ENCODE measurements at places on chromosomes 4 and X.
A peak's percentile ranks its signal among the peaks of the same experiment; 100 is the strongest.

DNA sequence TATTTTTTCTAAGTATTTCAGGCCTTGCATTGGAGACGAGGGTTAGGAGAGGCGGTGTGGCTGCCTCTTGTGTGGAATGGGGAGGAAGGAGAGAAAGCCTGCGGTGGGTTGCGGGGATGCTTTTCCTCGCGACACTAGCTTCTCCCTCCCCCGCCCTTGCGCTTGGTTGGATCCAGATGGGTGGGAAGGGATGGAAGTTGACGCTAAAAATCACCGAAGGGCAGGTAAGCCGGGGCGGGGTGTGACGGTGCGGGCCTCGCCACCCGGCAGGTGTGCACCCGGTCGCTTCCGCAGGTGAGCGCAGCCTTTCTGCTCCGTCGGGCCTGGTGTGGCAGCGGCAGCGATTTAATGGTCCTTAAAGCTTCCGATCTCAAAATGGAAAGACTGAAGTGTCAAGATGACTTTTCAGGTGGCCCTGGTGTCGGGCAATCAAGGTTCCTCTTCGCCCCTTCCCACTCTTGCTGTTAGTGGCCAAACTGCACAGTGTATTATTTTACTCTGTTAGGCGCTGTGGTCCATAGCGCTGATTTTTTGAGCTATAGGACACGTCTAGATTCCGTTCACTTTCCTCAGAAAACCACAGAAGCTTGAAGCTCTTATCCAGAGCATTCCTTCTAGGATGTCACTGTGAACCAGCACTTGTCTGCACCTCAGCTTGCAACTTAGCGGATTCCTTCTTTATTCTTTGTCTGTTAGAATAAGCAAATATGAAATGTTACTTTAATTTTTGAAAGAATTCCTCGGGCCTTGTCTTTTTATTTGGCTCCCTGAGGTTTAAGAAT is 765 bp downstream of the ENOPH1 start:
- DNase-seq: peak; percentile 42

DNA sequence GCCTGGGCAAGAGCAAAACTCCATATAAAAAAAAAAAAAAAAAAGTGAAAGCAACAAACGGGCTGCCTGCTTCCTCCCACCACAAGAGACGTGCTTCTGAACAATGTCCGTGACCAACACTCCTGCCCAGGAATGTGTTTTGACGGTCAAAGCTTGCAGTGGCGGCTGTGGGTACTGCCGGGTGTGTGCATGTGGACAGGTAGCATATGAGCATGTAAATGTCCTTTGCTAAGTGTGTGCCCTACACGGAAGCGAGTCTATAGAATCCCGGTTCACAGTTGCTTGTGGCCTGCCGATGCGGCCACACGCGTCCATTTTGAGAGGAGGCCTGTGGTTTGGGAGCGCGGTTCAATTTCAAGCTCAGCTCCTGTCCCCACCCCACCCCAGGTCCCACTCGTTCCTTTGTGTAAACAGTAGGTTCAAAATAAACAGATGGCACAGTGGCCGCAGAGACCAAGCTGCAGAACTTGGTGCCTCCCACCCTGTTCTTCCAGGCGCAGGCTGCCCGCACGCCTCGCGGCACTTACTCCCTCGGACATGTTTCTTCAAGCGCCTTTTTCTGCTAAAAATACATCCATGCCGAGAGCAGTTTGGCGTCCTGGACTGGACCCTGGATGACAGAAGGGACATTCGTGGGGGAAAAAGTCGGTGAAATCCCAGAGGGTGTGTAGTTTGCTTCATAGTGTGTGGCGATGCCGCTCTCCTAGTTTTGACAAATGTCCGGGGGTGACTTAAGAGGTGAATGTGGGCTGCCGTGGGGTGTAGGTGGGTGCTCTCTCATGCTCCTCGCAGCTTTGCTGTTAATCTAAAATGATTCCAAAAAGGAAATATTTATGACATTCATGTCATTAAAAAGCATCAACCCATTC is 11.5 kb upstream of the NKX1-1 start:
- DNase-seq: no peak

- DNase-seq: no peak
These were observed 11.6 kb upstream of the RASL11B start for GRCh38 chr4:52850406-52851124.

GRCh38 chr4:69754926-69755580 is 5.4 kb downstream of the SULT1B1 start:
- no peak for DNase-seq

DNA sequence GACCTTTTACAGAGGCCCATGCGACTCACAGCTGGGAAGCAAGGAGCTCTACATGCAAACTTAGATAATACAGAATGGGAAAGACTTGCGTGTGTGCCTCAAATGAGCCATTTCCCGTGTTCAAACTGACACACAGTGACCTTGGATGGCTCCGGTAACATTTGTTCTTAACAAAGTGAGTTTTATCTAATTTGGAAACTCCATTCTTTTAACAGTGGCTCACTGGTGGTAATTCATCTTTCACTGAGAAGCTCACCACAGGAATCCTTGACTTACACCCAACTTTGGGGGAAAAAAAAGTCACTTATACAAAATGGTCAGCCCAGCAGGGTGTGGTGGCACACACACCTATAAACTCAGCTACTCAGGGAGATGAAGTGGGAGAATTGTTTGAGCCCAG is 190.6 kb downstream of the LDB2 start:
- DNase-seq: peak; percentile 25

DNA sequence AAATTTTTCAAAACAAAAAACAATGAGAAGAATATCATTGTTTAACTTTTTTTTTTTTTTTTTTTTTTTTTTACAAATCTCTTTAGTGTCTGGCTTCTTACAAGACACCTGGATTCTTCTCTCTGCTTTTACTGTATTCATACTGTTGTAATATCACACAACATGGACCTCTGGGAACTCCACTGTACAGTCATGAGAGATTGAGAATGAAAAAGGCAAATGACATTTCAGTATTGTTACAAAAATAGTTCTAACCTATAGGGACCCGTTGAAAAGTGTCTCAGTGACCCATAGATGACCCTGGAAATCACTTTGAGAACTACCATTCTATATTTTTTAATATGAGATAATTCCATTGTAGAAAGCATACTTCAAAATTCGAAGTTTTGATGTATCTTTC is 124.4 kb downstream of the SLIT2 start:
- no peak for DNase-seq

DNA sequence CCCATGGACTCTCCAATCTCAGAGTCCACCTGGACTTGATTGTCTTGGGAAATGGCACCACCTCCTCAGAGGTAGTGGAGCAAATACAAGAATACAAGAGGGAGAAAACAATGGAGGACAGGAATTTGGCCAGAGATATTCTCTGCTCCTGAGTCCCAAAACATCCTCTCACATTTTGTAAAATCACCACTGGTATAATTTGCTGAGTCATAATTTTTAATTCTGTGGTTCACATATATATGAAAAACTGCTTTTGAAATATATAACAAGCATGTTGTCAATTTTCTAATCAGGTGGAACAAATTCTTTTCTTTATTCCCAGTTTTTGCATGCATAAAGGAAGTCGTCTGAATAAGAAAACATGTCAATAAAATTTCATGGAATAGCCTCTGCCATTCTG is 356.1 kb downstream of the AFF2 start:
- no peak for DNase-seq

DNA sequence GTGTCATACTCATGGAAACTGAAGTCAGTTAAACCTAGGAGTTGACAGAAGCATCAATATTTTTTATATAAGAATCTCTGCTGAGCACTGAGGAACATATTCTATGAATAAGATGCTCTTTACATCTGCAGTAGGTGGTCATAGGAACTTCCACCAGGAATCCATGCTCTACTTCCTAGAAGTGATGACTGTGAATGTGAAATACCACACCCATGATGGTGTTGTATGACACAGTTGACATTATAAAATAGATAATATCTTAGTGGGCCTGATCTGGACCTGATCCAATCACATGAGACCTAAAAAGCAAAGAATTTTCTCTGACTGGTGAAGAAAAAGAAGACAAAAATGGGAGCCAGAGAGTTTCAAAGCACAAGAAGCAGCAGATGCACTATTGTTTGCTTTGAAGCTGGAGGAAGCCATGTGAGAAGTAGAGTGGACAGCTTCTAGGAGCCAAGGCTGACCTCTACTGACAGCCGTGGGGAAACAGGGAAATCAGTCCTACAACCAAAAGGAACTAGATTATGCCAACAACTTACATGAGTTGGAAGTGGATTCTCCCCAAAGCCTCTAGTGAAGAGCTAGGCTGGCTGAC is 68.6 kb upstream of the HS3ST1 start:
- DNase-seq: no peak

DNA sequence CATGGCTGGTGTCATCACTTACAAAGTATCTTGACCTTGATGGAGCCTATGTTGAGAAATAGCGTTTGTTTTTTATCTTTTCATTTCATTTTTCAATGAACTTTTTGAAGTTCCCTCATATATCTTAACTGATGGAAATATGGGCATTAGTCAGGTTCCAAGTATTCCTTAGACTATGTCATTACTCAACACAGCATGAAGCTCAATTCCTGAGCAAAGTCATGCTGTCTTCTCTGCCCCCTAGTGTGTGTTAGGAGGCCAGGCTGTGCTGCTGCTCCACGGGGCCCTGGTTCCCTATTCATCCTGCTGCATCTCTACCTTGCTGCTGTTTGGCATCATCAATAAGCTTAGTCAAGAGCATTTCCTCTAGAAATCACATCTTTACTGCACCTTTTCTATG is 40.9 kb downstream of the GPR143 start:
- peak; percentile 53 for DNase-seq

GRCh38 chrX:129771266-129771995 is 8.3 kb upstream of the SASH3 start:
- DNase-seq: no peak

All from iris pigment epithelial cell (primary cell).